AG08396 (cell line): ENCODE measurements at places on chromosomes 3 and 15.

GRCh38 chr3:100042166-100042981 lies 71.9 kb downstream of the FILIP1L start:
- no peak for DNase-seq

GRCh38 chr3:32492684-32493436 lies 9.8 kb downstream of the CMTM6 start:
- DNase-seq: no peak

DNA sequence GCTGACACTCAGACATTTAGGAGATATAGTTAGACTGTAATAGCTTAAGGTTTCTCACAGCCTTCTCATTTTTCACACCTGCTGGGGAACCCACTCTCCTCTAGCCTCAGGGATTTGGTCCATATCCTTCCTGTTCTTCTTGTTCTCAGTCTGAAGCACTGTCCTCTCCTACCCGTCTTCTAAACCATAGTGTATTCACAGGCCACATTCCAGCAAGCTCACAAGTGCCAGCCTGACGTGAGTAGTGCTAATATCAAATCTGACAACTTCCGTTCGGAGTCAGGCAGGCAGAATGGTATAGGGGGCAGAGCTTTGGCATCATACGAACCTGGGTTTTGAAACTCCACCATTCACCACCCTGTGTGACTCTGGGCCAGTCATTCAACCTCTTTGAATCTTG lies 6.9 kb upstream of the CA12 start:
- no peak for DNase-seq

DNA sequence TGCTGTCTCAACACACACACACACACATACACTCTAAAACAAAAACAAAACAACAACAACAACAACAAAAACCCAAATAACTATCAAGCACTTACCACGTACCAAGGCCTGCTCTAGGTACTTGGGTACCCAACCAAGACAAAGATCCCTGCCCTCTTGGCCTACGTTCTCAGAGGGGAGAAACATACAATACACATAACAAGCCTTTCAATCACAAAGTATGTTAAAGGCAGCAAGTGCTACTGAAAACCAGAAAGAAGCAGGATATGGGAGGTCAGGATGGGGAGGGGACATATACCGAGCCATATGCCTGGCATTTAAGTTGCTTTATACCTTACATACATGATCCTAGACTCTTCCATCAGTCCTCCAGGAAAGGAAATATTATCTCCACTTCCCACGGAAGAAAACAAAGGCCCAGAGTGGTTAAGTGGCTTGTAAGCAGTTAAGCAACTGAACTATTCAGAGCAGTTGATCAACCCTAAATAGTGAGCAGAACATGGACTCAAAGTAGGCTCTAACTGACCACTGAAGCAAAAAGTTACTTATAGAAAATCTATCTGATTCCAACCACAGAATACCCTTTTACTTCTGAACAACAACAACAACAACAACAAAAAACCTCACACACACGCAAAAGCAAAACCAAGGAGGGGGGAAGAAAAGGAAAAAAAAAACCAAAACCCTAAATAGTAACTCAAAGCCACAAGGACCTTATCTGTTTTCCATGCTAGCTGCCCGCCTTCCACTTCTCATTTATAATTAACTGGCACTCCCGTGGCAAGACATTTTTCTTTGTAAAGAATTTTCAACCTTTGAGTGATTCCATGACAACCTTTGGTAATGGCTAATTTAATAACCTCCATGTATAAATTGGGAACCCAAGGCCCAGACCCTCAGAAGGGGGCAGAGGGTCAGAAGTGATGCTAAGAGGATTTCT lies 21.0 kb downstream of the PRICKLE2 start:
- DNase-seq: no peak

- peak; percentile 14 for DNase-seq
Observed at GRCh38 chr15:83282776-83283137, 1.7 kb downstream of the BNC1 start.

DNA sequence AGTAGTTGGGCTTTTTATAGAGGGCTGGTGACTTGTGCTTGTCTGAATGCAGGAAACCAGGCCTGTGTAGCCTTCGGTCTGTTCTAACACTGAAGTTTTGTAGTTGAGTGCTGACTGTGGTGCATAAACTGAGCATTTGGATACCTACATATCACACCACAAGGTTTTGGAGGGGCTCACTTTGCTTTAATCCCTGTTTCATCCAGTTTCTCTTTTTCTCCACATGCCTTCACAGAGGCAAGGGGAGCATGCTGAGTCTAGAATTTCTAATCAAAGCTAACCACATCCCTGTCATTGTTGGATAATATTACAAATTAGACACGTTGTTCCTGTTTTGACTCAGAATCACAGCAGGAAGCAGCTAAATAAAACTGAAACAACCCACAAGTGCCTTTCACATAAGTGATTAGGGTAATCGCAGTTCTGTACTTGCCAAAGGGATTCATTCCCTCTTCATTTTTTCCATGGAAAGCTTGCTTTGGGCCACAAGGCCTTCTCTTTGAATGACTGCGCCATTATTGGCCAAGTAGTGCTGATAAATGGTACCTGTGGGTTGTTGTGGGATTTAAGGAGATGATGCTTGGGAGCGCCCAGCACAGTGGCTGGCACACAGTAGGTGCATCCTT lies 48.9 kb downstream of the TGFBR2 start:
- no peak for DNase-seq

DNA sequence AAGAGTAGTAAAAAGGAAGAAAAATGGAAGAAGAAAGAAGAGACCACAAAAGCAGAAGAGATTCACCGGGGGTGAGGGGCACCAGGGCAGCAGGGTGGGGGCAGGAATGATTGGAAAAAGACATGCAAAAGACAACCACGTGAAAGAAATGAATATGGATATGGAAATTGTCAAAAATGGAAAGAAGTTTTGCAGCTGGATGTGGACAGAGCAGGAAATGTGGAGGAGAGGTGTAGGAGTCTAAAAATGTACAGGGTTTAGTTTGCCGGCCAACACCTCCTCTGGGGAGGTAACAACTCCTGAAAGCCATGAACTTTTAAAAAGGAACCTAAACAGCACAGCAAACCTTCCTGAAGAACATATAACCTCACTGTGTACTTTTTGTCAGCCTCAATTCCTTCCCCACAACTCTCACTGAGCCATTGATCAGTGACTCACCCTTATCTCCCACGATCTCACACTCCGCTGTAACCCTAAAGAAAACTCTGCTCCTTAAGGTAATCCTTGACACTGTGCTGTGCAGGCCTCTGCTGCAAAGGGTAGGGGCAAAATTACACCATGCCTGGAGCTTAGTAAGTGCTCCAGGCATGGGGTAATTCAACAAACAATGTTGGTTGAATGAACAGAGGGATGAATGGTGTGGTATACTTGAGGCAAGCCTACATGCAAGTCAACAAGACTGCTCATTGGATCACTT lies 100.2 kb upstream of the BOC start:
- DNase-seq: no peak

DNA sequence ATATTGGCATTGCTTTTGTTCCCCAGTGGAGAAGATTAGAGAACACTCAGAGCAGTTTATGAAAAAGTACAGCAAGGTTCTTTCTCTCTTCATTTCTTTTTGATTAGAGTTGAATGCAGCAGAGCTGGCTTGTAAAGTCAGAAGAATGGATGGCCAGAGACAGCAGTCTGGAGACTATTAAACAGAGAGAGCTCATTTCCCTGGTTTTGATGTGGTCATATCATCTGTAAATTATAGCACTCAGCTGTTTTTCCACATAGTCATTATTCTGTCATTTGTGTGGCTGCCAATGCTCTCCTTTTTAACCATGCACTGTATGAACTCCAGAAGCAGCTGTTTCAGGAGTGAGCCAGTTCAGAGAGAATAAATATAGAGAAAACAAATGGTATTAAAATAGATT lies 177.4 kb upstream of the CRBN start:
- no peak for DNase-seq

- no peak for DNase-seq
Observed at GRCh38 chr3:140794507-140794906, 116.6 kb downstream of the TRIM42 start.

GRCh38 chr3:130425484-130425883 lies 80.0 kb downstream of the COL6A5 start:
- no peak for DNase-seq

- no peak for DNase-seq
Observed at GRCh38 chr3:181755959-181756358, 44.2 kb downstream of the SOX2 start.

GRCh38 chr3:119829420-119829819 lies 47.5 kb downstream of the NR1I2 start:
- DNase-seq: no peak

DNA sequence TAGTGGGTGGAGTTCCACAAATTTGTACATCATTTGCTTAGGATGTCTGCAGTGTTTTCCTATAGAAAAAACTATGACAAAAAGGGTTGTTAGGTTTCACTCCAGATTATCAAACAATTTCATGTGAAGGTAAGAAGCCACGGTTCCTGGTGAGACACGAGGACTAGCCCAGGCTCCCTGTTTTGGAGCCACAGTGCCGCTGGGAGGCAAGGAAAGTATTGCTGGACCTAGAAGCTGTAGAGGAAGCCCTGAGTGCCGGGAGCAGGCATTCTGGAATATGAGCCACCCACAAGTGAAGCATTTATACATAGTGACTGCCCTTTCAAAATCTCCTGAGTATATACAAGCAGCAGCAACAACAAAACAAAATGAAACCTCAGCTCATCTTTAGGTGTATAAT lies 142.0 kb downstream of the GABRB3 start:
- no peak for DNase-seq

DNA sequence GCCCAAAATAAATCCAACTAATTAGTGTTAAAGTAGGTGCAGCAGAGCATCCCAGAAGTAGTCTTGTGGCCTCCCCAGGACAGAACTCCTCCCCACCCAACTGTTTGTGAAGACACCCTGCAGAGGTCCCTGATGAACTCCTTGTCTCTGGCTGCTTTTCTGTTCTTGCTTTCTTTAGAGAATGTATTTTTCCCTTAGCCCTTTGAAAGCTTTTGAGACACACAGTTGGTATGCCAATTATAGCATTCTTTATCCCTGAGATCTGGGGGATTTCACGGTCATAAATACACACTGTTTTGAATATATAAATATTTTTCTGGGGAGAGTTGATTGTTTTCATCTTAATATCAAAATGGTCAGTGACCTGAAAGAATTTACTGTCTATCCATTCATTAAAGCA lies 9.8 kb downstream of the TFG start:
- no peak for DNase-seq

- no peak for DNase-seq
Observed at GRCh38 chr3:103977417-103977816, 1389.3 kb upstream of the ALCAM start.

DNA sequence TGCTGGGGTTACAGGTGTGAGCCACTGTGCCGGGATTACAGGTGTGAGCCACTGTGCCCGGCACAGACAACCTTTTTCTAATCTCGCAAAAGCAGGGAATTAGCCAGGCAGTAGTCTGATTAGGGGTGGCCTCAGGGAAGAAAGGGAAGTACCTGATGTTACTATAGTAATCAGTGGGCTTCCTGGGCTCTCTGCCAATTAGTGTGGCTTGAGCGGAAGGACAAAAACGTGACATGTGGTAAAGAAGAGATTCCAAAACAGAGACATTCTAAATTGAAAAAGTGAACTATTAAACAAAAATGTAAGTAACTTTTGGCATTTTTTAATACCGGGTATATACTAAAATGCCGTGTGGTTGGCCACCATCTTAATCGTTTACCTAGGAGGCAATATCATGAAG lies 48.1 kb downstream of the CFAP20DC start:
- DNase-seq: no peak

GRCh38 chr15:80562033-80562432 lies 133.1 kb upstream of the ABHD17C start:
- DNase-seq: no peak

GRCh38 chr3:8984526-8984925 lies 21.3 kb upstream of the RAD18 start:
- no peak for DNase-seq

GRCh38 chr3:117786349-117786748 lies 1076.8 kb downstream of the TUSC7 start:
- DNase-seq: no peak

DNA sequence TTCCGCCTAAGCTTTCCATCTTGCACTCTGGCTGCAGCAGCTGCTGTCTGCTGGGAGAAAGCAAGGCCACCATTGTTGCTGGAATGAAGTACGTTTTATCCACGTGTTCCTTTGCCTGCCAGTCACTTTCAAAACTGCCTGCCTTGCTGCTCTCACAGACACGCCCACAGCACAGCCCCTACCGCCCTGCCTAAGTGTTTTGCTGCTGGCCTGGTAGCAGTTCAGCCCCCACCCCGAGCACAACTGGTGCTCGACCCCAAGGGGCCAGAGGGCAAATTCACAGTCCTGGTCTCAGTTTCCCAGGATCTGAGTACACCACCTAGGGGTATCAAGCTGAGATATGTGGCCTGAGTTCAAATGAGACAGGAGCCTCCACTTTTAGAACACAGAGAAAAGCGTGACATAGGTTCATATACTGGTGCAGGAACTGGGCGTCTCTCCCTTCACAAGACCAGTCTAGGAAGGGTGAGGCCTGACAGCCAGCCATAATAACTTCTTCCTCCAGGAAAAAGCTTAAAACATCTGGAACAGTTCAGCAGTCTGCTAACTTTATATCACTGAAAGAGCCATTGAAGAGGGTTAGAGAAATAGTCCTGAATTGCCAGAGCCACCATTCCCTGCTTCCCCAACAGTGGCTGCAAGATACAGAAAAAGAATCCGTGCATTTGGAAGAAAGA lies 1012.3 kb downstream of the ZPLD1 start:
- DNase-seq: no peak

- no peak for DNase-seq
Observed at GRCh38 chr3:4409415-4409814, 57.7 kb downstream of the SUMF1 start.

- no peak for DNase-seq
Observed at GRCh38 chr3:65953881-65954733, 84.6 kb downstream of the MAGI1 start.

DNA sequence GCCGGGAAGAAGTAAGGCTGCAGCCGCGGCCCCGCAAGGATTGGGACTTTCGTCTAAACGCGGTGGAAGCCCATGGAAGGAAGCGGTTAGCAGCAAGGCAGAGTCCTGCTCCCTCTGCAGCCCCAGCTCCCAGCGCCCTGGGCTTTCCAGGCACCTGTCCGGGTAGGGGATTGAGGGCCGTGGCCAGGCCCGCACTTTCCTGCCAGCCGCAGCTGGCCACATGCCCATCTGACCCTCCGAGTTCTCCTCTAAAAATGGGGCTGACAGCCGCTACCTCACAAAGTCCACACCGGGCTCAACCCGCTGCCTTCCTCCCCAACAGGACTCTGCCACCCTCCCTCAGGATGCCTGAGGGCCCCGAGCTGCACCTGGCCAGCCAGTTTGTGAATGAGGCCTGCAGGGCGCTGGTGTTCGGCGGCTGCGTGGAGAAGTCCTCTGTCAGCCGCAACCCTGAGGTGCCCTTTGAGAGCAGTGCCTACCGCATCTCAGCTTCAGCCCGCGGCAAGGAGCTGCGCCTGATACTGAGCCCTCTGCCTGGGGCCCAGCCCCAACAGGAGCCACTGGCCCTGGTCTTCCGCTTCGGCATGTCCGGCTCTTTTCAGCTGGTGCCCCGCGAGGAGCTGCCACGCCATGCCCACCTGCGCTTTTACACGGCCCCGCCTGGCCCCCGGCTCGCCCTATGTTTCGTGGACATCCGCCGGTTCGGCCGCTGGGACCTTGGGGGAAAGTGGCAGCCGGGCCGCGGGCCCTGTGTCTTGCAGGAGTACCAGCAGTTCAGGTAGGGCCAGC lies 1.9 kb downstream of the NEIL1 start:
- DNase-seq: peak; percentile 41
